ENCODE measurements at places on chromosomes 12 and 14.

GRCh38 chr14:33370426-33370825 lies 431.7 kb downstream of the NPAS3 start:
- DNase-seq = no peak

DNA sequence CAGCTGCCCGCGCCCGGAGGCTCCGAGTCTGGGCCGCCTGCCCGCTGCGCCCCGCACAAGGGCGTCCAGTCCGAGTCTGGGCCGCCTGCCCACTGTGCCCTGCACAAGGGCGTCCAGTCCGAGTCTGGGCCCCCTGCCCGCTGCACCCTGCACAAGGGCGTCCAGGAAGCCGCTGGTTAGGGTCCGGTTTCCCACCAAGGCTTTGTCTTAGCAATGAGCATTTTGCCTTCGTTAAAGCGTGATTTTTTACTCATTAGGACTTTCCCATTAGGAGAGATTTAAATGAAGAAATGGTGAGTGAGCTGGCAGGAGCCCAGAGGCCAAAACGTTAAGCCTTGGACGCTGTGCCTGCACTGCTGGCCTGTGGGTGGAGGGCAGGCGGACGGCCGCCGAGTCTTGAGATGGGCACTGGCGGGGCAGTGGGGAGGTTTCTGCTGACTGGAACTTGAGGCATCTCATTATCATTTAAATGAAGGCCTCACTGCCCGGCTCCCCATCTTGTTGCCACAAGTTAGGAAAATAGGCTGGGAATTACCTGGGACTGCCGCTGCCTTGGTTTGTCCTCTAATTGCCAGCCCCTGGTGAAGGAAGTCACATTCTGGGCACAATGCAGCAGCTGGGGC lies 36.0 kb downstream of the FBRSL1 start:
- DNase-seq = no peak

DNA sequence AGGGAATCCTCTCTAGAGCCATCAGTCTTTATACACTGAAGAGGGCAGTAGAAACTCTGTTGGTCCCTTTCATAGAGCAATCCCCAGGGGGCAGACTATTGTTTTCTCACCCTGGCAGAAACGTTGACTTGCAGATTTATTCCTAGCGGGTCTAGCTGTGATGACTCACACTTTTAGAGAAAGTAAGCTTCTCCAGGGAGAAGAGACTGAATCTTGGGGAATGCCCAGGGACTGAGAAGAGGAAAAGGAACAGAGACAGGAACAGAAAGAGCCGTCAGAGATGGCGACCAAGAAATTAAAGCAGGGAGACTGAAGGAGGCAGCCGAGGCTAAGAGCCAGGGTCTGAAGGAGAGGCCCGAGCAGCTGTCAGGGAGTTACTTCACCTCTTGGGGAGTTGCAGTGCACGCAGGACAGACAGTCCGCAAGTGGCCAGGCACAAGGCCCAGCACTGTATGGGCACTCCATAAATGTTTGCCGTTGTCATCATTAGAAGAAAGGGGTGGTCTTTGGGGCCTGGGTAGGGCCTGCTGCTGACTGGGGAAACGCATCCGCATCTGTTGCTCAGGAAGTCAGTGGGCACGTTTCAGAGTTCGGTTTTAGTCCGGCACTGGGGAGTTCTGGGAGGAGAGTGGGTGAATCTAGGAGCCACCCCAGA lies 13.0 kb downstream of the PLEKHG6 start:
- no peak for DNase-seq

- no peak for DNase-seq
Observed at GRCh38 chr14:20830831-20831230, 28.2 kb upstream of the RNASE1 start.

DNA sequence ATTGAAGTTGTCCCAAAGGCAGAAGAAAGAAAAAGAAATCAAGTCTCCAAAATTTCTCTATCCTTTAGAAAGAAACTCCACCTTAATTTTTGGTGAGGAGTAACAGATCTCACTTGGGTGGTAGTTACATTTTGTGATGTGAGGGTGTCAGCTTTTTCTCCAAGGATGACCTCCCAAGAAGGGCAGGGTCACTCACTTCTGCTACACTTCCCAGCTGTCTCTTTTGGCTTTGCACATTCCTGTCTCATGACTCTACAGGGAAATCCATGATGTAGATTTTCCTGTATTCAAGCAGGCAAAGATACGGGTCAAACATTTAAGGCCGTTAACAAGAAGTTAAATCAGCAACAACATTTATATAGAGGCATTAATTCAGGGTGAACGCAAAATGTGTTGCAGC lies 1016.4 kb downstream of the NRXN3 start:
- DNase-seq = no peak

- no peak for DNase-seq
Observed at GRCh38 chr14:90531497-90531896, 134.7 kb downstream of the CALM1 start.

DNA sequence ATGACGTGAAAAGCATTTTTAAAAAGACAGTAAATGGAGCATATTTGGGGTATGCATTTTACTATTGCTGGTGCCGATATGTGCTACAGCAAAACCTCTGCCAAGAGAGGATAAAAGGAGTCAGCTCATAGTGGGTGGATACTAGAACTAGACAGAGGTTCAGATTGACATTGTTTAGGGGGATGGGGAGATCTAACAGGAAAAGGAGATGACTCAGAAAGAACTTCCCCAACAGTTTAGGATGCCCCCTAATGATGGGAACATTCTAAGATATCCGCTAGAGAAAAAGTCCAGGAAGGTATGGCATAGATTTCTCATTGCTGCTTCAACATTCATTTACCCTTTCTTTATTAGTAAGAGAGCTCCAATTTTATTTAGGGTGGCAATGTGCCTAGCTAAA lies 110.5 kb upstream of the CLEC14A start:
- DNase-seq = no peak

- no peak for DNase-seq
Observed at GRCh38 chr14:35571598-35571997, 37.6 kb downstream of the INSM2 start.

DNA sequence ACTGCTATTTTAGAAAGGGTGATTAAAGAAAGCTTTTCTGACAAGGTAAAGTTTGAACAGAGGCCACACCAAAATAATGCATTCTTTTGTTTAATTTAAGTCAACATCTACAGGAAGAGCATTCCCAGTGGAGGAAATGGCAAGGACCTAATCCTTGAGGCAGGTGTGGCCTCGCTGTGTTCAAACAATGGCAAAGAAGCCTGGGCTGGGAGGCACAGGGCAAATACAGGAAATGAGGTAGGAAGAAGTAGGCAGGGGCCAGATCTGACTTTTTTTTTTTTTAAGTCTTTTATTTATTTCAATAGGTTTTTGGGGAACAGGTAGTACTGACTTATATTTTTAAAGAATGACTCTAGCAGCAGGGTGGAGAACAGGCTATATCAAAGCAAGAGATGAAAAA lies 53.5 kb downstream of the ARMH4 start:
- DNase-seq = no peak

DNA sequence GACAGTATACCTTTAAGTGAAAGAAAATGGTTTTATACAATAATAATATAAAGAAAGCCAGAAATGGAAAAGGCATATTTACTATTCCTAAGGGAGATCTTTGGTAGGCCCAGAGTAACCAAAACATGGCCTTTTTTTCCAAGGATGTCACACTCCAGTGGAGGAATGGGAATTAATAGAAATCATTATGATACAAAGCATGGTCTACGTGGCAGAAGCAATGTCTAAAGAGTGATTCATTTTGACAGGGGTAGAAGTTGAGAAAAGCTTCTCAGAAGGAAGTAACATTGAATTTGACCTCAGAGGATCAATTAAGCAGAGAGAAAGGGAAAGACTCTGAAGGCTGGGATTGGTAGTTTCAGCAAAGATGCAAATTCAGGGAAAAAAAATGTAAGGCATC lies 208.6 kb downstream of the BTG1 start:
- DNase-seq = no peak

GRCh38 chr12:76495556-76495955 lies 64.0 kb downstream of the OSBPL8 start:
- DNase-seq = no peak

DNA sequence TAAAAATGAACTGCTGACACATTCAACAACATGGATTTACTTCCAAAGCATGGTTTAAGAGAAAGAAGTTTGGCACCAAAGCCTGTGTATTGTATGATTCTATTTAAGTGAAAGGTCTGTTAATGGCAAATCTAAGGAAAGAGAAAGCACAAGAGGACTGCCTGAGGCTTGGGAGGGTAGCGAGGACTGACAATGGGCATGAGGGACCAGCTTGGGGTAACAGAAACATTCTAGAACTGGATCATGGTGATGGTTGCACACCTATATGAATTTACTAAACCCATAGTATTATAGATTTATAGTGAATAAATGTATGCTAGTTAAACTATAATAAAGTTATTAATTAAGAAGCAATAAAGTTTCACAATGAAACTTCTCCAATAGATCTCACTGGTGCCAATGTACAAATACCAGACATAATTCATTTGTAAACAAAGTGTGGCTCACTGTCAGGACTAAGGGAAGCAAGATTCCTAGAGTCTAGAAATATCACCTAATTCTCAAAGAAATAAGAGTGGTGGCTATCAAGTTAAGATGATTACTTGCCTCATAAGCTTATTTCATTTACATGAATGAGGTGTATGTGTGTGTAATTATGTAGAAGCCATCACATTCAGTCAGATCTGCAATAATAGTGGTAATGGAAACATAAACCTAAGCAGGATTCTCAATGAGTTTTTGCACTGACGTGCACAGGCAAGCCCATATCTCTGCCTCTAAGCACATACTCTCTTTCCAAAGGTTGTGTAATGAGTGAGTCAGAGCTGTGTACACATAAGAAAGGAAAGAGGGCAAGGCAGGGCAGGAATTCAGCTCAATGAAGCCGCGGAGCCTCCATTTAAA lies 353.4 kb downstream of the KCNH5 start:
- DNase-seq = no peak

- no peak for DNase-seq
Observed at GRCh38 chr12:27498761-27499160, 25.2 kb upstream of the PPFIBP1 start.
